RCC 7860 (cell line): ENCODE measurements at places on chromosomes 16 and 17.

DNA sequence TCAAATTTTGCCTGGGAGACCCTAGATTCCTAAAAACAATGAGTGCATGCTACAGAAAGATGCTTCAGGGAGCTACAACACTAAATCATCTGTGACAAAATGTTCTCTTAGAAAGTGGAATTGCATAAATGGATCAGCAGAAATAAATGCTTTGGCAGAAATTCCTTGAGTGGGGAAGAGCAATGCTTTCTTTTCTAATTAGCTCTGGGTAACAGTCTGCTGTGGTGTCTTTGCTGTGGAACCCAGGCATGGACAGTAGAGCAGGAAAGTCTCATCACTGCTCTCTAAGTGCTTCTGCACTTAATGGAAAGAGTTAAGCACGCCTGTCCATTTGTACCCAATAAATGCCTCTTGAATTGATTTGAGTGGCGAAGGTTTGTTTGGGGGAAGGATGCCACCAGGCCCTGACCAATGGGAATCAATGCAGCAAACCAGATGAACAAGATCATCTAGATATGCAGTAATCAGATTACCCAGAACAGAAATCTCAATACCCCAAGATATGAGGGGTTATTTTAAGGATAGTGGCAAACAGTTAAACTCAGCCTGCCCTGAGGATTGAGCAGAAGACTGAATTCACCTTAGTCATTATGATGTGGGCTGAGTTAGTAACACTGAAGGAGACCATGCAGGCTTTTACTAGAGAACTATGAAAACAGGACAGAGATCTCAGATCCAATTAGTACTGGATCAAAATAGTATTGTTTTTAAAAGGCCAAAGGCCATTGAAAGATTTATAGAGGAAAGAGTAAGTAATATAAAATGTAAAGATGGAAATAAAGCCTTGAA lies 13.6 kb downstream of the HLF start:
- DNase-seq = no peak

DNA sequence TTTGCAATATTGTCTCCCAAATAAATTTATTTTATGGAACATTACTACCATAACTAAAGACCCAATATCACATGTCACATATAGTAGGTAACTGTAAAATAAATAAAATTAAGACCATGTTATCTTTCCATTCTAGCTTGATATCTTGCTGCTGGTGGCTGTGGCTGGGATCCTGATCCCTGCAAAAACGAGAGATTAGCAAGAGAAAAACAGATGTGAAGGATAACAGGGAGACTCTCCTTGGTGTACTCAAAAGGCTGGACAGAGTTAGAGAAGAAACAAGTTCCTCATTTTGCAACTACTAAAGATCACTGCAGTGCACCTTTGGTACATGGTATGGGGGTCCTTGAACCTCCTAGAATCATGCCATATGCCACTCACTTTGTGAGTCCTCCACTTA lies 49.7 kb downstream of the ARHGAP27 start:
- DNase-seq = no peak

GRCh38 chr16:31114468-31114867 lies 3.0 kb upstream of the KAT8 start:
- no peak for DNase-seq

- DNase-seq = no peak
Measured at GRCh38 chr16:73329358-73330286, 281.7 kb upstream of the ZFHX3 start.

DNA sequence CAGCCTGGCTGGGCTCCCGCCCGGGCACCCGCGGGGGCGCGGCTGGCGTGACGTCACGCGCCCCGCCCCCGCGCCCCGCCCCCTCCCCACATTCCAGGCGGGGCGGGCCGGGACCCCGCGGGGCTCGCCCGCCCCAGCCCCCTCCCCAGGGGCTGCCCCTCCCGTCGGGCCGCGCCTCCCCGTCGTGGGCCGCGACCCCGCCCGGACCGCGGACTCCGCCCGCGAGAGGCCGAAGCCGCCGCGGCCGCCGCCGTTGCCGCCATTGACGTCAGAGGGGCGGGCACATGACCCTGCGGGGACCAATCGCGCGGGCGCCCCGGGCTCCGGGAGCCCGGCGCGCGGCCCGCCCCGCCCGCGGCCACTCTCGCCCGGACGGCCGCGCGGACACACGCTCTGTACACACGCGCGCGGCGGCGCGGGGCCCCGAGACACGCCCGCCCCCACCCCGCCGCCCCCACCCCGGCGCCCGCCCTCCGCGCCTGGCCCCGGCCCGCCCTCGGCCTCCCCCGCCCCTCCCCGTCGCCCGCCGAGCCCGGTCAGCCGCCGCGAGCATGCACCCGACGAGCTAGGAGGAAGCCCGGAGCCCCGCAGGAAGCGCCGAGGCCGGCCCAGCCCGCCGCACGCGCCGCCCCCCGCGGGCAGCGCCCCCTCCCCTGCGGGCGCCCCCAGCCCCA lies at the start of gene CMIP:
TSS of gene CMIP (plus strand) at position 361 of the 674 bp plus-strand sequence.
- DNase-seq = peak; percentile 70

- DNase-seq = no peak
Measured at GRCh38 chr16:12543700-12544476, 259.8 kb downstream of the CPPED1 start.

DNA sequence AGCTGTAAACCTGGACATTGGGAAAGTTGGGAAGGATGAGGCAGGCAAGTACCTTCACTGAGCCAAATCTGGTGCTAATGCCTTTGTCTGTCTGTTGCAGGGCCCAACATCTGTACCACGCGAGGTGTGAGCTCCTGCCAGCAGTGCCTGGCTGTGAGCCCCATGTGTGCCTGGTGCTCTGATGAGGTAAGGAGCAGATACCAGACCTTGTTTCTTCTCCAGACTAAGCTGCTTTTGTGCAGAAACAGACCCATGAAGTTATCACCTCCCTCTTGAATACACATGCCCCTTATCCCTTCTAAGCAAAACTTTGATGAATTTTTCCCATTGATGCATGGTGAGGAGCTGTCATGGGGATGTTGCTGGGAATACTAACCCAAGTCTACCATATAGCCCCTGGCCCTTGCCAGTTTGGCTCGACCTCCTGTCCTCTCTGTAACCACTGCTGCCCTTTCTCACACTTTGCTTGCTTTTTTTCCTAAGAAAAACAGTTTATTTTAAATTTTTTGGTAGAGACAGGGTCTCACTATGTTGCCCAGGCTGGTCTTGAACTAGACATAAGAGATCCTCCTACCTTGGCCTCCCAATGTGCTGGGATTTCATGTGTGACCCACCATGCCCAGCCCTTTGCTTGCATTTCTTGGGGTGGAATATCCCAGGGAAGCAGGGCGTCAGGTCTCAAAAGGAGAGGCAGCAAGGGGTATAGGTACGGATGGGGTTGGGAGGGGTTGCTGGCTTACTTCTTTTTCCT lies 20.9 kb downstream of the ITGB3 start:
- no peak for DNase-seq

DNA sequence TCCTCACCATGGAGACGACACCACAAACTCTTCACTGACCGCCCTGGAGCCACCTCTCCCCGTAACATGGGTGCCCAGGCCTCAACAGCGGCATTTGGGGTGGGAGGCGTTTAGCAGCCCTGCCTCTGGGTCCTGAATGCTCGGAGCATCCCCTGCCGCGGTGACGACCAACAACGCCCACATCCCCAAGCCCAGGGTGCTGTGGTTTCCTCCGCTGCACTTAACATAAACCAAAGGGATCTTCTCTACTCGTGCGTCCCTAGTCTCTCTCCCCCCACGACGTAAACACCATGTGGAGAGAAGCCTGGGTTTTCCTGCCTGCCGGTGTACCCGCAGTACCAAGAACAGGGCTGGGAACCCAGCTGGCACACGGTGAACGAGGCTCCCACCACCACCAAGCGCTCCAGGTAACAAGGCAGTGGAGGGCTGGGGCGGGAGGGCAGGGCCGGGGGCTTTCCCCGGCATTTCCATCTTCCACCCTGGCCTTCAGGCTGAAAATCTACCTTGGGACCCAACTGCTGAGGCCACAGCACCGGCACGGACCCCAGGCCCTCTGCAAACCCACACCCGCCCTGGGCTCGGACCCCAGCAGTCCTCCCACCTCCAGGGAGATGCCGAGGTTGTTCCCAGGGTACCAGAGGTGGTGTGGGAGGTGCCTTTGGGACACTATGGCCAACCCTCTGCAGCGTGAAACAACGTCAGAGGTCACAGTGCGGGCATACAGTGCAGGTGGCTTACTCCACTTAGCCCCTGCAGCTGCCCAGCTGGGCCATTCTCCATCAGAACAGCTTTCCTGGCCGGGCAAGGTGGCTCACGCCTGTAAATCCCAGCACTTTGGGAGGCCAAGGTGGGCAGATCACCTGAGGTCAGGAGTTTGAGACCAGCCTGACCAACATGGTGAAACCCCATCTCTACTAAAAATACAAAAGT lies 54.3 kb downstream of the TIMM22 start:
- DNase-seq = no peak

DNA sequence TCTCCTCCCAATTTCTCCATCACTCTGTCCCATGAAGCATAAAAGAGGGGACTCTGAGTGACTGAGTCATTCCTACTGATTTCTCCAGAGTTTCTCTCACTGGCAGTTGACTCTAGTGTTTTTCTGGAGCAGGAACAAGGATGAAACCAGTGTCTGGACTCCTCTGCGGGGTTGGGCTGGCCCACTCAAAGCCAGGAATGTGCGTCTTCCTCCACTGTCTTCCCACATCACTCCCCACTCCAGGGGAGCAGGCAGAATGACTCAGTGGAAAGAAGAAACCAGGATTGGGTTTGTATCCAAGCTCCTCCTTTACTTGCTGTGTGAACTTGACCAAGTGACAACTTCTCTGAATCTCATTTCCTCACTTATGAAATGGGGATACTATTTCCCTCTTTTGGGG lies 497.5 kb upstream of the SALL1 start:
- DNase-seq = peak; percentile 53

DNA sequence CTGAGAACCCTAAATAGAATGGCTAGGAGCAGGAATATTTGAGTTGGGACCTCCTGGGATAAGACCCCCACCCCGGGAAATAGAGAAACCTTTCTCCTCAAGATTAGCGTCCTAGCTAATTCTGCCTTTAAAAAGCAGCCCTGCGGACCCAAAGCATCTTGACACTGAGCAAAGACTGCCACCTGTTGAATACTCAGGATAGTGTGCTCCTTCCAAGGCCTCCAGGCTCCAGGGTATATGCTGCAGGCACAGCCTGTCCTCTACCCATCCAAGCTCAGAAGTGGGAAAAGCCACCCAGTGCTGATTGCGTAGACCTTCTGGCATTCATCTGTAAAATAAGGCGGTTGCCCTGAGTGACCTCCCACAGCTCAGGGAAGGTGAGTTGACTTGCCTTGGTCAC lies 456.2 kb upstream of the DYNLRB2 start:
- peak; percentile 62 for DNase-seq

GRCh38 chr17:28225271-28225670 lies 93.7 kb upstream of the TMEM97 start:
- DNase-seq = no peak

DNA sequence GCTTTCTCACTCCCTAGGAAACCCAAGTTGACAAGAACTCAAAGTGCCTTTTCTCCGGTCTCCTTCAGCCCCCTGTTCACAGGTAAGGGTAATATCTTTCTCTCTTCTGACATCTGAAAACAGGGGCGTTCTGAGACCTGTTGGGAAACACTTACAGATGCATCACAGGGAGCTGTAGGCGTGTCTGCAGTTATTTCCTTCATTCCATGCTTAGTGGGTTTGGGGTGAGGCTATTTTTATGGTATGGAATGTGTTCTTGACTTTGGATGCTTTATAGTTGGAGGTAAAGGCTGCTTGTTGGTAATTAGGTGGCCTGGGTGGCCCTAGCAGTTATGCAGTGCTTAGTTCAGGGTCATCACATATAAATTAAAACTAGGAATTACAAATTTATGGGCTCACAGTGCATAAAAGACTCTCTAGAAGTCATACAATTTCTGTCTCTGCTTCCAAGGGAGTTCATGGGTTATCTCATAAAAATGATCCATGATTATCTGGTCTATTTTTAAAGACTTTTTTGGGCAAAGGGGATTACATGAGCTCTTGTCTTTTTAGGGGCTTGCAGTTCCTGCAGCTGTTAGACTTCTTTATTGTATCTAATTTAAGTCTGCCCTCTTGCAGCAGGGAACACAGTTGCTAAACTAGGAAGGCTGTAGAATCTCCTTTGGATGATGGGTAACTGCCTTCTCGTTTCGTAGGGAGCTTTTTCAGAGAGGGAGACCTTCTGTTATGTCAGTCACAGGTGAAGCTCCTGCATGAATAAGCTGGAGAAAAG lies 10.2 kb downstream of the SOCS7 start:
- no peak for DNase-seq

DNA sequence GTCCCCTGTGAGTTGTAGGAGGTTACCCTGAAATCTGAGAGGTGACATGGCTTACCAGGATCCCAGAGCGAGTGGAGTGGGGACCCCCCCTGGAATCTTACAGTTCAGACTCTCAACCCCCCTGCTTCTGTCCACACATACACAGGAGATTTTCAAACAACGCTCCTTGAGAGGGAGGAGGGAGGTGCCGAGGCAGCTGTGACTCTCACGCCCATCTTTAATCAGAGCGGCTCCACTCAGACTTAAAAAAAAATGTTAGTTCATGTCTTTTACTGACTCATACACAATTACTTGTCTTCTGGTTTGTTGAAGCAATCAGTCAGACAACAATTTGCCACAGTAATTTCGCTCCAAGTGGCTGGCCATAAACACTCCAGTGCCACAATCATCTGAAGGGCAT lies 15.4 kb upstream of the TMEM220 start:
- no peak for DNase-seq

DNA sequence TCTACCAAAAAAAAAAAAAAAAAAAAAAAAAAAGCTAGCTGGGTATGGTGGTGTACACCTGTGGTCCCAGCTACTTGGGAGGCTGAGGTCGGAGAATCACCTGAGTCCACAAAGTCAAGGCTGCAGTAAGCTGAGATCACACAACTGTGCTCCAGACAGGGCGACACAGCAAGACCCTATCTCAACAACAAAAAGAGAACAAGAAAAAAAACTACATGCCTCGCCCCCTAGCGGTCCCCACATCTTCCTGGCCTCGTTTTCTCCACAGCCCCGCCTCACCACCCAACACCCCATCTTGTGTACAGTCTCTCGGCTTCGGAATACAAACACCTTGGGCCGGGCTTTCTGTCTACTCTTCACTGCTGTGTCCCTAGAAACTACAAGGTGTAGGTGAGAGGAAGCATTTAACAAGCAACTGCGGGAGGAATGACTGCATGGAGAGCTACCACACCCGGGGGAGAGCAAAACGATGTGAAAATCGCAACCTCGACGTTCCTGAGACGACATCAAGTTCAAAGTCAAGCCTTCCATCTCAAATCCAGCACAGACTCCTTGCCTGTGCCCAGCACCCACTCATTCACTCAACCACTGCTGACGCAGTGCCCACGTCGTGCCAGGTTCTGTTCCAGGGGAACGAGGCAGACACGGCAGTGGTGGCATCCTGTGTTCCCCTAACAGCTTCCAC lies 9.0 kb downstream of the NTAN1 start:
- DNase-seq = no peak

GRCh38 chr17:57512258-57512657 lies 232.8 kb downstream of the CCDC182 start:
- DNase-seq = no peak

GRCh38 chr16:15636392-15636873 lies 6.5 kb downstream of the MARF1 start:
- no peak for DNase-seq
